Left lobe of liver (tissue), 2 donors: ENCODE measurements at places on chromosomes 11 and 22. TPM values are rescaled to one million over a fixed set of nuclear protein-coding genes. Genes with fewer than 3 reads are reported as not detected.

The AQP11 gene
- 13.1 TPM for total RNA-seq

The OR2AG2 gene
- not detected for total RNA-seq

The OLFML1 gene
- 2.2 TPM for total RNA-seq

The SART1 gene
- 14.6 TPM for total RNA-seq

The MYBPC3 gene
- 0.08 TPM for total RNA-seq

The MRGPRX3 gene
- not detected for total RNA-seq

The HYLS1 gene
- total RNA-seq, result 2.9 TPM

The CABP4 gene
- total RNA-seq, result 1.1 TPM

The PHETA2 gene
- 1.2 TPM for total RNA-seq

The BIRC3 gene
- total RNA-seq, result 2.1 TPM

The OR4C46 gene
- total RNA-seq, result not detected

The ARHGEF17 gene
- 6.8 TPM for total RNA-seq

The SPA17 gene
- 0.86 TPM for total RNA-seq

The SCN2B gene
- not detected for total RNA-seq

DNA sequence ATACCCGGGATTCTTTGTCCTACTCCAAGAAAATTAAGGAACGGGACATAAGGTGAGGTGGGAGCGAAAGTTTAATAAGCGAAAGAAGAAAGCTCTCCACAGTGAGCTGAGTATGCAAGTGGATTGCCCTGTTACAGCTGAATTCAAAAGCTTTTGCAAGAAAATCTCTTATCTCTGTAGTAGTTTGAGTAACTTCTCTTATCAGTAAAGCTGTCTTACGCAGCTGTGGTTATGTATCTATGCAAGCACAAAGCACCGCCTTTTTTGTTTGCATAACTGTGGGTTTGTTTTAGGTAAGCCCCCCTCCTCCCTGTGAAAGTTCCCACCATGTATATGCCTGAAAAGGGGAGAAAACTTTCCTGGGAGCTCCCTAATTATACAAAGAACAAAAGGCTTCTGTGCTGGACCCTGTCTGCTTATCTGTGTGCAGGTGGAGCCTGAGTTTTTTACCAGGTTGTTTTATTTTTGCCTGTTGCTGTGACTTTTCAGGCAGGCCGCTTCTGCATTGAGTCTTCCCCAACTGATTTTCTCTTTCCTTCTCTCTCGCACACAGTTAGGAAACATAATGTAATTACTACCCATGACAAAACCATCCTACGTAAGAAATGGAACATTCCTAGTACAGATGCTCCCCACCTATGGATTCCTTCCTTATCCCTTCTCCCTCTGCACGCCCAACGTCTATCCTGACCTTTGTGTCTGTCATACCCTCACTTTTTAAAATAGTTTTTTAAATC is 837 bp upstream of the PLAAT5 start:
- DNase-seq, result no peak

DNA sequence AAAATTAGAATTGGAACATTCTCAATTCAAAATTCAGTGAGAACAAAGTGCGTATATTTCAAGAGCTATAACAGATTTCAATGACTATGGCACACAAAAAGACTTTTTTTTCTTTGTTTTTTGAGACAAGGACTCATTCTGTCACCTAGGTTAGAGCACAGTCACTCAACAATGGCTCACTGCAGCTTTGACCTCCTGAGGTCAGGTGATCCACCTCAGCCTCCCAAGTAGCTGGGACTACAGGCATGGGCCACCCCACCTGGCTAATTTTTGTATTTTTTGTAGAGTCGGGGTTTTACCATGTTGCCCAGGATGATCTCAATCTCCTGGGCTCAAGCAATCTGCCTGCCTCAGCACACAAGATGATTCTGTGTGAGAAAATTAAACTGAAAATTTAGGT is 51.5 kb downstream of the PIK3C2A start:
- no peak for DNase-seq

- DNase-seq, result no peak
These were observed 69.7 kb upstream of the PRDM11 start for GRCh38 chr11:45076761-45077160.

DNA sequence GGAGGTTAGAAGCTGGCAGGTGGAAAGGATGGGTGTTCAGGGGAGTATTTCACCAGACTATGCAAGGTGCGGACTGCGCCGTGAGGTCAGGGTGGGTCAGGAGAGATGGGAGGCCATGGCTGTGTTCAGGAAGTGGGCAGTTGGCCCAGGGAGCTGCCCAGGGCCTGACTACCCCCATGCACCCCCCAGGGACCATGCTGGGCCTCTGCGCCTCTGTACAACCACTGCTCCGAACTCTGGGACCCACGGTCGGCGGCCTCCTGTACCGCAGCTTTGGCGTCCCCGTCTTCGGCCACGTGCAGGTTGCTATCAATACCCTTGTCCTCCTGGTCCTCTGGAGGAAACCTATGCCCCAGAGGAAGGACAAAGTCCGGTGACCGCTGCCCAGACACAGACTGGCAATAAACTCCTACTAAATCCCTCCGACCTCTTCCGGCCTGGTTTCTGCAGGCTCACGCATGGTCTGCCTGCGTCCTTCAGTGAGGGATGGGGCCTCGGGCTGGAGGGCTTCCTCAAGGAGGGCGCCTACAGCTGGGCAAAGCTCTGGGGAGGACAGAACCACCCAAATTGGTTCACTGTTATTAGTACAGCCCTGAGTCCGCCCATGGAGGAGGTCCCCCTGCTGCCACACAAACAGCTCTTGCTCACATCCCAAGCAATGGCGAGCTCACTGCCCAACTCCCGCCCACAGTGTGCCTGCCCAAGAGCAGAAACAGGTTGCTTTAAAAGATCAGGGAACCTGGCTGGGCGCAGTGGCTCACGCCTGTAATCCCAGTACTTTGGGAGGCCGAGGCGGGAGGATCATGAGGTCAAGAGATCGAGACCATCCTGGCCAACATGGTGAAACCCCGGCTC is 4.2 kb downstream of the PHLDA2 start:
- no peak for DNase-seq

GRCh38 chr11:23143022-23143421 is 282.7 kb upstream of the CCDC179 start:
- DNase-seq, result no peak

GRCh38 chr11:15236559-15236958 is 121.8 kb downstream of the INSC start:
- DNase-seq, result no peak

GRCh38 chr11:108838792-108839105 is 173.9 kb downstream of the DDX10 start:
- DNase-seq, result no peak

DNA sequence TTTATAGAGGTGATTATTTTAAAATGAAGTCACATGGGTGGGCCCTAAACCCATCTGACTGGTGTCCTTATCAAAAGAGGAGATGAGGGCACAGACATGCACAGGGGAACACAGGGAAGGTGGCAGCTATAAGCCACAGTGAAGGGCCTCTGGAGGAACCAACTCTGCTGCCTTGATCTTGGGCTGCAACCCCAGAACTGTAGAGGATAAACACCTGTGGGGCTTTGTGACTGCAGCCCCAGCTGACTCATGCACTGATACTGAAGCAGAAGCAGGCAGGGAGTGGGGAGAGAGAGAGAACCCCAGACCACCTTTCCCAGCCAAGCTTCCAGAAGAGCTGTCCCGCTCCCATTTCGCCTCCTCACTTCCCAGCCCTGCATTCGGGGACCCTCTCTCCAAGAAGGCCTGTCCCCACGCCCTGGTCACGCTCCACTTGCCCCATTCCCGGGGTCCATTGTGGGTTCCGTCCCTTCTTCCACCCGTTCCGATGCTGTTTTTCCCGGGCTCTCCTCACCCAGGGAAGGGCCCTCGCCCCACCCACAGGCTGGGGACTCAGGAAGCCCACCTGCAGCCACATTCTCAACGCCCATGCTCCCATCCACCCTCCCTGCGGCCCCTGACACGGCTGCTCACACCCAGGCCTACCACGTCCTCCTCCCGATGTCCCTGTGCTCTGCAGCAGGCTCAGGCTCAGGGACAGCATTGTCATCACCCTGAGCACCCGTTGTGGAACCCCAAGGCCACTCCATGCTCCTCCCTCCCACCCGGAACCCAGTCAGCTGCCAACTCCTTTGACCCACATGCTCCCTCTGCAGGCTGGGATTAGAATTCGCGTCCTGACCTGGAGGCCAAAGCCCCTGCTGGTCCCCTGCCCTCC is 90.8 kb upstream of the SHANK2 start:
- DNase-seq, result peak; percentile 60

GRCh38 chr22:24474221-24474620 is 20.9 kb upstream of the UPB1 start:
- no peak for DNase-seq

- no peak for DNase-seq
These were observed 51.7 kb downstream of the DSCAML1 start for GRCh38 chr11:117745346-117745745.

- no peak for DNase-seq
These were observed 74.5 kb upstream of the PICALM start for GRCh38 chr11:86143087-86144030.

DNA sequence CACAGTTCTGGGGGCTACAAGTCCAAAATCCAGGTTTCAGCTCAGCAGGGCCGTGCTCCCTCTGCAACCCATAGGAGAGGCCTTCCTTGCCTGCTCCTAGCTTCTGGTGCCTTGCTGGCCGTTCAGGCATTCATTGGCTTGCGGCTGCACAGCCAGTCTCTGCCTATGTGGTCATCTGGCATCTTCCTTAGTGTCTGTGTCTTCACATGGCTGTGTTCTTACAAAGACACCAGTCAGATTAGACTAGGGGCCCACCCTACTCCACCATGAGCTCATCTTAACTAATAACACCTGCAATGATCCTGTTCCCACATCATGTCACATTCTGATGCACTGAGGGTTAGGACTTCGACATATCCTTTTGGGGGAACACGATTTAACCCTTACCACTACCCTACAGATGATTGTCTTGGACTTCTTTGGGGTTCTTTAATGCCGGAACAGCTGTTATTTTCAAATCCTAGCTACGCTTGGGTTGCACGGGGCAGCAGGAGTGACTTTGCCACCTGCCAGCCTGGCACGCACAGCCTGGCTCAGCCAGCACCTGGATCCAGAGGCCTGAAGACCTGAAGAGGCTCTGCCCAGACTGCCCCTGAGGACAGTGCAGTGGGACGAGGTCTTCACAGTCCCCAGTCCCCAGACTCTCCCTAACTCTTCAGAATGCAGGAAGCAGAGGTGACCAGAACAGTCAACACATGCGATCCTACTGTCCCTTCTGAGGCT is 7.7 kb upstream of the NEAT1 start:
- peak; percentile 43 for DNase-seq

DNA sequence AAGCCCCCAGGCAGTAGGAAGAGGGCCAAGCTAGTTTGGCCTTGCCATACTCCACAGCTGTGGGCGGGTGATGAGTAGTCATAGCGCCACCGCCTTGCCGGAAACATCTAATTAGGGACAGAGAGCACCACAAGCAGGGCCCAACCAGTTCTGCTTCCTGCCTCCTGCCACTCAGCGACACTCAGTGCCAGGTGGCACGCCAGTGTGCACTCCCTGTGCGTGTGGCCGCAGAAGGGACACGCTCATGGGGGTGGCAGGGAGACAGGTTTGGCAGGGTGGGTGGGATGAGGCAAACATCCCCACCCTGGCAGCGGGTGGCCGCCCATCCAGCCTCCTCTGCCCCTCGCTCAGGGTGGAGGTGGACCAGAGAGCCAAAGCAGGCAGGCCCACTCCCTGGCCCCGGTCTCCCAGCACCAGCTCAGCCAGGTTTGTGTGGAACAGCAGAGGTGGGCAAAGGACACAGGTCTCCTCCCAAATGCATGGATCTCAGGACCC is 4.9 kb downstream of the OVOL1 start:
- no peak for DNase-seq

DNA sequence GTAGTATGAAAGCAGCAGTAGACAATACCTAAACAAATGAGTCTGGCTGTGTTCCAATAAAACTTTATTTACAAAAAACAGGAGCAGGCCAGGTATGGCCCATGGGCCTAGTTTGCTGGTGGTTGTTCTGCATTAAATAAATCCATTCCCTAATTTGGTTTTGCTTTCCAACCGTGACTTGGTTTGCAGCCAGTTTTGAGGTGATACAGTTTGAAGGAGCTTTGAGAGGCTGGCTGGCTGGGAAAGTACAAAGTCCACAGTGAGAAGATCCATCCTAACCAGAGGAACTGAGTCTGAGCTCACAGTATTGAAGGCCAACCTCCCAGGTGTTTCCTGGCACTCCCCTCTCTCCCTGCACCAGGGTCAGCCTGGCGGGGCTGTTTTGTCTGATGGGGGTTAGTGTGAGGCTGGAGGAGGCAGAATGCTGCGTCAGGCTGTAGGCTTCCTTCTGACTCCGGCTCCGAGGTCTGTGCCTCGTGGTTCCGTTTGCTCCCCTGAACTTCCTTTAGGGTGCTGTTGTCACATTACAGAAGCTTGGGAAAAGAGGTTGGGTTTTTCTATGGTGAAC is 129.5 kb downstream of the MICAL2 start:
- DNase-seq, result peak; percentile 77

DNA sequence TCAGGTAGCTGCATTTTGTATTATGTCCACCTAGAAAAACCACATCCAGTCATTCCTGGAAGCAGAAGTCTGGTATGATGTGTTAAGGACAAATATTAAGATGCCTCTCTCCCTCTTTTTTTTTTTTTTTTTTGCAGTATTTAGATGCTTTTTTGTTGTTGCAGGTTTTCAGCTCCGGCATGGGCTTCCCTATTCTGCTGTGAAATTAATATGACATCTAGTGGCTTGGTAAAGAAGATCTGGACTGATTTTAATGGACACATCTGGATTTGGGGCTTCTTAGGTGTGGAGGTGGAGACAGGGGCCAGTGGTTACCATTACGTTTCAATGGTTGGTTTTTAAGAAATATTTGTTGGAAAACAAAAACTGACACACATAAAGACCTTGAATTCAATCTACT is 47.5 kb upstream of the RASSF10 start:
- no peak for DNase-seq

GRCh38 chr11:6674219-6674597 is 8.9 kb downstream of the MRPL17 start:
- no peak for DNase-seq

GRCh38 chr11:88173956-88174355 is 1.3 kb downstream of the RAB38 start:
- no peak for DNase-seq

DNA sequence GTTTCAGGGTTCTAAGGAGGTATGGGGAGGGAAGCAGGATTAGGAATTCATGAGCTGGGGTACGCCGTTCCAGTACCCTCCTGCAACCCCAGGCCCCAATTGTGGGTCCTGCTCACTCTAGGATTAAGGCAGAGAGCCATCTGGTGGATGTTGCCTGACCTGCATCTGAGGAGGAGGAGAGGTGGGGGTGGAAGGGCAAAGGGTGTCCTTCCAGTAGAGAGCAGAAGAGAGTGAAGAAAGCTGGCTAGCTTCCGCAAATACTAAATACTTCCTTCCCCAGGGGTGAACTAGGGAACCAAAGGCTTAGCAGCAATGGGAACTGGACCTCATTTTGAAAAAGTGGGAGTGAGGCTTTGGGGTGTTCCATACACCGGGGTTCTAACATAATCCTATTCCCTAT is 10.6 kb downstream of the LRRC51 start:
- DNase-seq, result peak; percentile 74
